ENCODE measurements at places on chromosomes 13 and 19.

GRCh38 chr13:84126671-84127171 lies 244.4 kb upstream of the SLITRK1 start:
- no peak for DNase-seq

DNA sequence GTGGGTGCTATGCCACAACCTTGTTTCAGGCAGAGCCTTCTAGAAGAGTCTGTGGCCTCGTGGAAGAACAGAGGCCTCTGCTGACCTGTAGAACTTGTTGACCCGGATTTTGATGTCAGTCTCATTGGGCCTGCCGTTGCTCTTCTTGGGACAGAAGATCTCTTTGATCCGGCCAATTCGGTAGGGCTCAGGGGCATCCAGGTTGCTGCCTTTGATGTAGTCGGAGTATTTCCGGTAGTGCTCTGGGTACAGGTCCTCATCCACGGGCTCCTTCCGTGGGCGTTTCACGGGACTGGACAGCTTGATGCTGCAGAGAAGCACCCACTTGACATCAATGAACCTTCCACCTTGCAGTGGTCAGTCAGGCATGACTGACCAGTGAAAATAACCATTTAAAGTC lies 24.0 kb upstream of the EIF3G start:
- no peak for DNase-seq

- DNase-seq, result no peak
Observed at GRCh38 chr13:23344931-23345595, 88.4 kb downstream of the SACS start.

DNA sequence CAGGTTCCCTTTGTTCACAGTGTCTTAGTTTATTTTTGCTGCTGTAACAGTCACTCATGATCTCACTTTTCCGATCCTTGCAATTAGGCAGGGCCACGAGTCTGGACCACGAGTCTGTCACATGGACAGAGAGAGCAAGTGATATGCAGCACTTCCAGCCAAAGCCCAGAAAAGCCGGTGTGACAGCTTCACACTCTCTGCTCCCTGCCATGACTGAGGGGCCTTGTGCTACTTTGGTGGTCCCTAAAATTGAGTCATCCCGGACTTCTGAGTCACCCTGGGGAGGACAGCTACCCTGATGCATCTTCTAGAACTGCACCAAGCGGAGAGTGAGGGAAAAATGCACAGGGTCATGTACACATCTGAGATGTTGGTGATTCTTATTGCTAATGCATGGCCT lies 179.6 kb downstream of the EFNB2 start:
- DNase-seq, result no peak

DNA sequence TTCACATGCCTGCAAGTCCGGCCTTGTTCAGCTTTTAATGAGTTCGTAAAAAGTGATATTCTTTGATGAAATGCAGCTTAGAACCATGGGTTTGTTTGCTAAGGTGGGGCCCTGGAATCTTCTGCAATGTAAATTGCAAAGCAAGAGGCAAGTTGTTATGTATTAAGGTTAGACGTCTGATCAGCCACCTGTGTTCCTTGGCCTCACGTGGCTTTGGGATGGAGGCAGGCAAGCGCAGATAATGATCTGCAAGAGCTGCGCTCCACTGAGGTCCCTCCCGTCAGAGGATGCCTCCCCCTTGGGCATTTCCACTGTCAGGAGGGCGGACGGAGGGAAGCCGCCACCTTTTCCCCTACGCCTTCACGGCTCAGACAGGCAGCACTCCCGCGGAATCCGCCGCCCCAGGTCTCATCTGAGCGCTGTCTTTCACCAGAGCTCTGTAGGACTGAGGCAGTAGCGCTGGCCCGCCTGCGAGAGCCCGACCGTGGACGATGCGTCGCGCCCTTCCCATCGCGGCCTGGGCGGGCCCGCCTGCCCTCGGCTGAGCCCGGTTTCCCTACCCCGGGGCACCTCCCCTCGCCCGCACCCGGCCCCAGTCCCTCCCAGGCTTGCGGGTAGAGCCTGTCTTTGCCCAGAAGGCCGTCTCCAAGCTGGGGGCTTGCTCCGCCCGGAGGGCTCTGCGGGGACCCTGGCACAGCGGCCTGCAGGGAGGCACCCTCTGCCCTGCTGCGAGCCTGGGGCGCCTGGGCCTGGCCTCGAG lies 110.9 kb downstream of the CRYL1 start:
- no peak for DNase-seq

DNA sequence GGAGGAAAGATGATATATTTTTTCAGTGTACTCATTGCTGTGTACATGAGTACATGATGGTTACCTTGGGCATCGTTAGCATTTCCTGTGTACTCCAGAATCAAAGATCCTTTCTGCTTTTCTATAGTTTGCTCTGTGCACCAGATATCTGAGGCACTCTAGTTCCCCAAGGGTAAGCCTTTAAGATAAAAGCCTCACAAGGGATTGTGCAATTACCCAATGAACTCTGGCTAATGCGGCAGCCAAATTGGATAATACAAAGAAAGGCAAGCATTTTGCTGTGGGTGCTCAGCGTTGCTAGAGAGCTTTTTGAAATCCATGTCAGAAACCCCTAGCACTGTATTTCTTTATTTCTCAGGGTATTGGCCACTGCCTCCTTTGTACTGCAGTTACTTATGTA lies 2.9 kb downstream of the CYSLTR2 start:
- no peak for DNase-seq

- DNase-seq, result no peak
Observed at GRCh38 chr13:20227730-20228129, 4.4 kb downstream of the GJB6 start.

DNA sequence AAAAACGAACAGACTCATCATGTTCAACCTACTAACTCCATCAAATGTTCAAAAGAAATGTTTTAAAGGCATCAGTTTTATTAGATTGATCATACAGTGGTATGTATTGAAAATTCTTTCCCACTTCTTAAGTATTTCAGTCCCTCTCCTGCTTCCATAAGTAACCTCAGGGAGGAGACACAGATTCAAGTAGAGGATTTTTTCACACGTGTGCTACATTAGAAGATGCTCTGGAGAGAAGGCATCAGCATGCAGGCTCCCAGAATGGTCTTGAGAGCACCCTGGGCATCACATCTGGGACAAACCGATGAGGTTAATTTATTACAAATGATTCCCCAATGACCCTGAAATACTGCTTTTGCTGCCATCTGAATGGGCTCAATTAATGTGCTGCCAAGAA lies 3.6 kb downstream of the GPR12 start:
- no peak for DNase-seq

- no peak for DNase-seq
Observed at GRCh38 chr13:45333251-45333976, 7.6 kb downstream of the TPT1 start.

- no peak for DNase-seq
Observed at GRCh38 chr13:111139873-111140561, 24.9 kb downstream of the ARHGEF7 start.

DNA sequence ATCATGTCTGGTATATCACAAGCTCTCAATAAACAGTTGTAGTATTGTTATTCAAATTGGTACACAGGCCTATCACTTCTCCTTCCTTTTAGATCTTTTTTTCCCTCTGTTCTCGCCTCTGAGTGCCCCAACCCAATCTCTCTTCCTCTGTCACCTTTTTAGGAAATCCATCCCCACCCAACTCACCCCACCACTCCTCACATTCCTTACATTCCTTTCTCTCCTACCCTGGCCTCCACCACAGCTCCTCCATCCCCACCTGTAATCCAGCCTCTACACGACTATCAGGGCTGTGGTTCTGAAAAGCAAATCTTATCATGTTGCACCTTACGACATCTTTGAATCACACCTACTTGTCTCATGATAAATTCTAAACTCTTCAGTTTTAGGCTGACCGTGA lies 545.4 kb upstream of the GPC6 start:
- no peak for DNase-seq

DNA sequence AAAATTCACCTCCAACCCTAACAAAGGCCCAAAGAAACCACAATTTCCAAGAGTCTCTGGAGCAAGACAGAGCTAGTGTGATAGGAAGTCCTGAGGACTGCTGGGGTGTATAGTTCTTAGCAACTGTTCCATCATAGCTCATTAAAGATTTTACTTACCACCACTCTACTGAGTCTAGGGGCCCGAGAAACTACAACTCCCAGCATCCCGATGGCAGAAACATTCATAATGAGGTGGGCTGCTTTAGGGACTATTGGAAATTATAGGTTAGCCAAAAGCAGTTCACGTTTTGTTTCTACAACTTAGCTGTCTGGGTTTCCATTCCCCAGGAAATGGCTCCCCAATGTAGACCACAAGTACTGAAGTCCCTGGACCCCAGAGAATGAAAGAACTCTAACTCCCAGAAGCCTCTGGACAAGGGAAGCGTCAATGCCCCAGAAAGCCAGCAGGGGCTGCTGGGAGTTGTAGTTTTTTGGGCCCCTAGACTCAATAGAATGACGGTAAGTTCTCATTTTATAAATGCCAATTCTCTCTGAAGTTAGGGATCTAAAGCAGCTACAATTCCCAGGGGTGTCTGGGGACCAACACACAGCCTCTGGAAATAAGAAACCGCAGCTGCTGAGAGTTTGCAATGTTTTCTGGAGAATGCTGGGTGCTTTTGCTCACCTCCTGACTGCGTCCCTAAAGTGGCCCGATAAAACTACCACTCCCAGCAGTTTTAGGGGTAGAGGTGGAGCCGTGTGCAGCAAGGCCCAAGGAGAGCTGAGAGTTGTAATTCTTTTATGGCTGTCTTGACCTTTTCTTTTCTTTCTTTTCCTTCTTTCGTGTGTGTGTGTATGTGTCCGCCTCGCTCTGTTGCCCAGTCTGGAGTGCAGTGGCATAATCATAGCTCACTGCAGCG lies 11.1 kb downstream of the FTL start:
- peak; percentile 46 for DNase-seq

DNA sequence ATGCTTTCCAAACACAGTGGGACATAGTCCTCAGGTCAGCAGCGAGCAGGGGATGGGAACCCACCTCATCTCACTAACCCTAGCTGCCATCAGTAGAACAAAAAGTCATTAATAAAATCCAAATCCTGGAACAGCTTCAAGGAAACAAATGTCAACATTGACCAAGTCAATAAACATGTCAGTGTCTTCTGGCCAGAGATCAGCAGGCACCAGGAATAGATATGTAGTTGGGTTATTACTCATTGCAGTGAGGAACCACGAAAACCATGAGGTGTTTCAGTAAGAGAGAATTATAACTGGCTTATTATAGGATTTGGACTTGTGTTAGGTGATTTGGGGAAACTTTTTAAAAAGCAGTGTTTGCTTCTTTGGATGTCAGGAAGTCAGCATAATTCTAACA lies 17.1 kb upstream of the CD33 start:
- DNase-seq, result no peak

DNA sequence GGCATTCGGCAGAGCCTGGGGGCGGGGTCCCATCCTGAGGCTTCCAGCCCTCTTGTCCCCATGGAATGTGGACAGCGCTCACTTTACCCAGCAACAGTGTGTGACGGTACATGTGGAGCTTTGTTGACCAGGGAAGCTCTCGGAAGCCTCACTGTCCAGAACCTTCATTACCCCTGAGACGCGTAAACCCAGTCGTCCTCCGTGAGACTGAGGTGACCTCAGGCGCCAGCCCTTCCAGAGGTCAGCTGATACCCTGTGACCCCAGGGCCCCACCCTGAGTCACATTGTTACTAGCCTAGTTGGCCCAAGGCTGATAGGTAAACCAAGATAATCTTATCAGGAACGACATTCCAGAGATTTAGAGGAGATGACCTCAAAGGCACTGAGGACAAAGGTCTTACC lies 10.2 kb upstream of the TMEM160 start:
- DNase-seq, result no peak

DNA sequence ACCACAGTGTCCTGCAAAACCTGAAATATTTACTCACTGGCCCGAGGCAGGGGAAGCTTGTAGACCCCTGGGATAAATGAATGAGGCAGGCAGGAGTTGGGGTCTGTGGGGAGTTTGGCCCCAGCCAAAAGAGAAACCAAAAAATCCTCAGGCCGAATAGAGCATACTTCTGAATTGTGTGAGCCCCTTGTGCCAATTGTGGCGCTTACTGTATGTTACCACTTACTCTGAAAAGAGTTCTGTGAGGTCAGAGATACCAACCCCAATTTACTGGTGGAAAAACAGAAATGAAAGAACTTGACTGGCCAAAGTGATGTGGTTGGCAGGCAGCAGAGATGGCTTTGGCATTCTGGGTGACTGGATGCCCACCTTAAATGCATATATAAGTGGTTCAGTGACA lies 6.9 kb downstream of the CARM1 start:
- no peak for DNase-seq

DNA sequence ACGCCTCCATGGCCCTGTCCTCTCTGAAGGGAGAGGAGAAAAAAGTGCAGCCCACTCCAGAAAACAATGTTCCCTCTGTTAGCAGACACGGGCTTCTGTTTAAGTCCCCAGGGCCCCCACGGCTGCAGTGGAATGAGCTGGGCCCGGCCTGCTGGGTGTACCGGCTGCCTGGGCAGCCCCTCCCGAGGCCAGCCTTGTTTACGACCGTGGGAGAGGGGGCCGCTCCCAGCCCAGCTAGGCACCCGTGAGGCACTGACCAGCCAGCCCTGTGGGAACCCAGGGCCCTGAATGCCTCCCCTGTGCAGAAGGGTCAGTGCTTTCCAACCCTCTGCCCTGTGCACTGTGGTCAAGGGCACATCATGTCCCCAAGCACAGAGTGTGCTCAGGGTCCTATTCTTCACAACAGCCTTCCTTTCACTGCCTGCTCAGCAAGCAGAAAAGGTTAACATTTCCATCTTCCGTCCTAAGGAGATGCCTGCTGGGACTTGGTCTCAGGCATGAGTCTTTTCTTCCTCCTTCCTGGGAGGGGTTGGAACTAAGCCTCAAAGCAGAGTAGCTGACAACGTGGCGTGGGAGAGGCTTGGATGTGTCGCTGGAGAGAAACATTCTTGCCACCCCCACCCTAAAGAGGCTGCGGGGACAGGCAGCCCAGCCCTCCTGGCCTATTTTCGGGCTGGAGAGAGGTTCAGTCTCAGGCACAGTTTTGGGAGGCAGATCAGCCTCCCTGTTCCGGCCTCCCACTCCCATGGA lies 90.1 kb downstream of the RGCC start:
- no peak for DNase-seq

DNA sequence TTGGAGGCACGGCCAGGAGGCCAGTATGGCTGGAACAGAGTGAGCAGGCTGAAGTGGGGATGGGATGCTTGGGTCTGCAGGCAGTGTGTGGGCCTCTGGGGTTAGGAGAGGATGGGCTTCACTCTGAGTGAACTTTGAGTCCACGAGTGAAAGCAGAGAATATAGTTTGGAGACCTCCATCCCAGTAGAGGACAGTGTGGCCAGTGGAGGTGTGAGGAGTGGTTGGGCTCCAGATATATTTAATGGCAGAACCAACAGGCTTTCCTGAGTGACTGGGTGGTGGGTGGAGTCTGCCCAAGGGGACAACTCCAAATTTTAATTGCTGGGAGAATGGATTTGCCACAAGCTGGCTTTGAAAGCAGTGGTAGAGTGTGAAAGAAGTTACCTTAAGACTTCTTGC lies 27.3 kb downstream of the GATAD2A start:
- DNase-seq, result no peak

- peak; percentile 15 for DNase-seq
Observed at GRCh38 chr13:76425935-76426334, 460.3 kb downstream of the KCTD12 start.

- no peak for DNase-seq
Observed at GRCh38 chr19:2733930-2734588, 5.8 kb downstream of the SLC39A3 start.

- no peak for DNase-seq
Observed at GRCh38 chr13:101298517-101298916, 117.8 kb downstream of the NALCN start.

All from WERI-Rb-1 (cell line).